Tongue (tissue), 3 donors: ENCODE measurements at places on chromosomes 16 and 17. TPM values are rescaled to one million over a fixed set of nuclear protein-coding genes. Genes with fewer than 3 reads are reported as not detected.

HYDIN gene
- 1.2 TPM for total RNA-seq

FBXO39 gene
- total RNA-seq, result not detected

HSF4 gene
- 3.8 TPM for total RNA-seq

SPAG5 gene
- total RNA-seq, result 12.0 TPM

LGALS9B gene
- 4.7 TPM for total RNA-seq

MFSD6L gene
- 0.92 TPM for total RNA-seq

HS3ST3A1 gene
- not detected for total RNA-seq
